ENCODE measurements at places on chromosomes 12 and 14.

DNA sequence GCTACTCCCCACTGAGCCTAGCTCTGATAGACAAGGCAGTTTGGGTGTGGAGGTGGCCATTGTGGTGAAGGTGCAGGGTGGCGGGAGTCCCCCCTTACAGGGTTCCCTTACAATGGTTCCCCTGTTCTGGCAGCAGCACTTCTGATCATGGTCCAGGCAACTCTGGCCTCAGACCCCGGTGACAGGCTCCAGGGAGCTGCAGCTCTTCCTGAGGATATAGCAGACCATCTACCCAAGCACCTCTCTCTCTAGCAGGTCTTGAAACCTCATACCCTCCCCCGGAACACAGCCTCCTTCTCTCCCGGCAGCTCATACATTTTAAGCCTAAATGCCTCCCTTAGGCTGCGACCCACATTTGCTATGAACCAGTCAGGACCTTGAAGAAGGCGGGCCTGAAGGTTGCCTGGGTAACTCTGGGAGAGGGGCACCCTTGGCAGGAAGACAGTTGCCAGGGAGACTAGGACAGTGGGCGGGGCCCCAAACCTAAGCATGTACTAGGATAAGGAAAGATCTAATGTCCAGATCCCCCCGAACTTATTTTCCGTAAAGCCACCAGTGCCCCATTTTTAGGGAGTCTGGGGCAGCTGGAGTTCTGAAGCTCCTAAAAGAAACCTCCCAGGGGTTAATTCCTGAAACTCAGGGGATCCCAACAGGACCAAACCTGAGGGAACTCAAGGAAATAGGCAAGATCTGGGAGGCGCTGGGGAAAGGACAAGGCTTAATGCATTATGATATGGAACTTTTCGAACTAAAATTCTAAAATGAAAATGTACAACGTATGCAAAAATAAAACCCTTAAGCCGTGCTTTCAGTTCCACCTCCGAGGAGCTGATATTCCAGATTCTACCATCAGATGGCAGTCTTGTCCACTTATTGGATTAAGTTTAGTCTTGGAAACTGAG lies 4.5 kb upstream of the GDF11 start:
- DNase-seq, result peak; percentile 93

GRCh38 chr12:92216092-92216491 lies 70.4 kb upstream of the BTG1 start:
- DNase-seq, result no peak

DNA sequence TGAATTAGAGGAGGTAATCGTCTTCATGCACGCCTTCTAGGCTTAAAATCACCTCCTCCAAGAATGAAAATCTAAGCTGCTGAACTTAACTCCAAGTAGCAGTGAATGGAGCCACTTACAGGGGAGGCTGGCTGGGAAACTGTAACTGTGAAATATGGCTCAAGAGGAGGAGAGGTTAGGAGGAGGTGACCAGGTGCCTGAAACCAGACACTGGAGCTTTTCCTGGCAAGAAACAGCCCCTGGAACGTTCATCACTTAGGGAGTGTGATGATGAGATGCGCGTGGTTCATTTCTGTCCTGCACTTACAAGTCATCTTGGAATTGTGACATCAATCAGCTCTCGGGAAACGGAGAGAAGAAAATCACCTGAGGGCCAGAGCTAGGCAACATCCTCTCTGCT lies 62.3 kb upstream of the TMEM132C start:
- DNase-seq, result no peak

- DNase-seq, result no peak
Observed at GRCh38 chr12:95796225-95796981, 5.8 kb upstream of the NTN4 start.

GRCh38 chr12:124240493-124240892 lies 54.4 kb upstream of the RFLNA start:
- DNase-seq, result peak; percentile 50

DNA sequence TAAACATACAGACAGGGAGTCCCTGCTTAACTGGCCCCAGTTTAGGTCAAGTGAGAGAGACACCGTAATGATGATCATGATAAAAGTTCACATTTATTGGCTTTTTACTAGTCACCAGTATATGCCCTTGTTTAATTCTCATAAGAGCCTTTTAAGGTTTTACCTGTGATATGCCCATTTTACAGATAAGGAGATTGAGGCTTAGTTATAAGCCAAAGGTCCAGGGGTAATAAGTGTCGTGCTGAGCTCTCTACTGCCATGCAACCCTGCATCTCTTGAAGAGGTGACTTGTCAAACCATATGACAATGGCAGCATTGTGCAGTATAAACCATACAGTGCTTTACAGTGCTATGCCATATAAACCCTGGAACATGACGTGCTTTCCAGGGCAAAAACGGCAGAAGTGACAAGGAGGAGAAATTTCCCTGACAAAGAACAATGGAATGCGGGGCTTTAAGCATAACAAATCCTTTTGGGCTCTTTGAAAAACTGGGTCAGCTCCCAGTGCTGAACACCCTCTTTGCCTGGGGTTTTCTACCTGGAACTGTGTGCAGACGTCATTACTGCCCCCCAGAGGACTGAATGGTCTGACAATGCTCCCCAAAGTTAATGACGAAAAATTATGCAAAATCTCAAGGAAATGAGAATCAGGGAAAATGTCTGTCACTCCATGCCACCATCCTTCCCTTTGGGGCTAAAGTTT lies 59.7 kb upstream of the C14orf132 start:
- DNase-seq, result no peak

- peak; percentile 99 for DNase-seq
Observed at GRCh38 chr12:100266585-100266834, 369 bp downstream of the DEPDC4 start.

DNA sequence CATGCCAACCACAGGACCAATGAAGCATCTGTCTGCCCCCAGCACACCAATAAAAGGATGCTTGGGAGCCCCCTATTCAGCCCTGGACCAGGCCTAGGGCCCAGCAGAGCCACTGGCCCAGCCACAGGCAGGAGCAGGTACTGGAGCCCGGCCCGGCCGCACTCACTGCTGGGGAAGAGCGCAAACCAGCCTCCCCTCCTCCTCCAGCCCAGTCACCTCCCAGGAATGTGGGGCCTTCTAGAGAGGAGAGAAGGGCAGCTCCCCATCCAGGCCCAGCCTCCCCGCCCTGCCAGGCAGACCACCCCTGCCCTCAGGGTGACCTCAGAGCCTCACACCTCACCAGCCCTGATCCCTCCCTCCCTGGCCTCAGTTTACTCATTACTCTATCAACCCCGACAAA lies 56.2 kb downstream of the CCNK start:
- no peak for DNase-seq

- DNase-seq, result no peak
Observed at GRCh38 chr14:89317051-89317691, 99.9 kb downstream of the FOXN3 start.

- peak; percentile 38 for DNase-seq
Observed at GRCh38 chr14:55438066-55438683, 2.2 kb downstream of the TBPL2 start.

DNA sequence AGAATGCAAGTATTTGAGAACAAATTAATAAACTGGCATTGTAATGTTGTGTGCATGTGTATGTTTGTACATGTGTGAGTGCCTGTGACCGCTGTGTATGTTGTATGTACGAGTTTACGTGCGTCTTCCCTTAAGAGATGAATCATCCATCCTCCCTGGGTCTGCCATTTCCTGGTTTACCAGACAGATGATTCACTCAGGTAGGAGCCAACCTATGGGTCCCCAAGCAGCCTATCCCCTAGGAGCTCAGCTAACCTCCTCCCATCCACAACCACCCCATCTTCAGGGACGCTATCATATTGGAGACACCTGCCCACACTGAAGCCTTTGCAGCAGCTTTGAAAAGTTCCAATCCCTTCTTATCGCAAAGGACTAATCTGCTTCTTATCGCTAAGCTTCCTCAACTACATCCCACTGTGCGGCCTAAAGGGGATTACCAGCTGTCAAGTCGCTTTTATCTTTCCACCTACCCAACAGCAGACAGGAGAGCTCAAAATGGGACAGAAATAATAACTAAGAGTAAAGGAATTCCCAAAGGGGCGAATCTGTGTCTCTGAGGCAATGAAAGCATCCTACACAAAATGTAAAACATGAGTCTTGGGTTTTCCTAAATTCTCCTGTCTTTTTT lies 81.5 kb upstream of the TMCC3 start:
- DNase-seq, result no peak

- no peak for DNase-seq
Observed at GRCh38 chr14:103277931-103278330, 56.1 kb upstream of the EIF5 start.

GRCh38 chr14:54486685-54487084 lies 2.1 kb downstream of the GMFB start:
- DNase-seq, result no peak

GRCh38 chr14:68947802-68948201 lies 31.3 kb downstream of the ACTN1 start:
- DNase-seq, result peak; percentile 89

DNA sequence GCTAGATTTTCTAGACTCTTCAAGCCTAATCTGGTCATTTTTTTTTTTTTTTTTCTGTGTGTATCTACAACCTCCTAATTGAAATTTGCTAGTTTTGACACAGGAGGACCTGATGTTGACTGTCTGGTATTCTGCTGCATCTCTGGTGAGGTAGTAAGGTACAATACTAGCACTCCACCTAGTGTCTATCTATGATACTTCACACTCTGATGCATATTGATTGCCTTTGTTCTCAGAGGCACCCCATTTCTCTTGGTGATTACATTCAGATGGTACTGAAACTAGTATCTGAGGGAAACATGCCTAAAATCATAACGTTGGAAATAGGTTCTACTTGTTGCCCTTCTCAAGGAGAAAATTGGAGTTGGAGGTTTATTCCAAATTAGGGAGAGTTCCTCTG lies 930.5 kb upstream of the NOVA1 start:
- no peak for DNase-seq

DNA sequence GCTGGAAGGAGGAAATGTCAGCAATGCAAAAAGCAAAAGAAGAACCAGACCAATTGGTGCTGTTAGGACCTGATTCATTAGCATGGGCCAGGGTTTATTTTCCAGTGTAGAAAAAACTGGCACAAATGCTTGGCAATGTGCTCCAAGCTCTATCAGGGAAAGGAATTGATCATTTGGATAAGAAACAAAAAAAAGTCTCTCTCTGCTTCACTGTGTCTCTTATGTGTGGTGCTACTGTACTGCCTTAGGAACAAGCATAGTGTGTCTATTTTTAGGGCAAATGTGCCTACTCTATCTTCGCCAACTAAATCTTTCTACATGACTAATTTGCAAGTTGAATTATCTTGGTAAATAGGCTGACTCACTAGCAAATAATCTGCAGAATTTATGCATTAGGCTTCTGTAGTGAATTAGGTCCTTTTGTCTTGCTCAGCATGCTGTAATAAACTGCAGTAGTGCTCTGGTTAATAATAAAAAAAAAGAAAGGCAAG lies 236.7 kb downstream of the MDGA2 start:
- no peak for DNase-seq

GRCh38 chr14:103739793-103740501 lies 24.3 kb downstream of the ZFYVE21 start:
- no peak for DNase-seq

DNA sequence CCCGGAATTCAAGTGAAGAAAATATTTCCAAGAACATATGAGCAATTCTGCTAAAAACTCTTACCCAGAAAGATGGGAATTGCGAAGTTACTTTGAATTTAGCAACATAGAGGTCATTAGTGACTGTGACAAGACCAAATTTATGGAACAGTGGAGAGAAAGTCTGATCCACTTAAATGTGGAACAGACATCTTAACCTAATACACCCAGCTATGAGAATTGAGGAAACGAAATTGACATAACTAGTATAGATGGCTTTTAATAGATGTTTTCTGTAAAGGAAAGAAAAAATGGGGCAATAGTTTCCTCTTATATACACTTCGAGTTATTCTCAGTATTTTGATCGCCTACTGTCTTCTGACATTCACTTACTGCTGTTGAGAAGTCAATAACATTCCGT lies 4.6 kb downstream of the OVCH1 start:
- DNase-seq, result no peak

- no peak for DNase-seq
Observed at GRCh38 chr12:56256326-56256960, 1.7 kb downstream of the ANKRD52 start.
